Stimulated activated CD4-positive, alpha-beta T cell treated with anti-CD3 and anti-CD28 coated beads, TNF-alpha, amount 100 ng/mL, for 4 hours (primary cell): ENCODE measurements at places on chromosomes 12 and 14.

- no peak for DNase-seq
Measured at GRCh38 chr12:112450725-112451124, 32.0 kb downstream of the PTPN11 start.

- peak; percentile 36 for DNase-seq
Measured at GRCh38 chr14:68734231-68734732, 58.6 kb downstream of the ZFP36L1 start.

DNA sequence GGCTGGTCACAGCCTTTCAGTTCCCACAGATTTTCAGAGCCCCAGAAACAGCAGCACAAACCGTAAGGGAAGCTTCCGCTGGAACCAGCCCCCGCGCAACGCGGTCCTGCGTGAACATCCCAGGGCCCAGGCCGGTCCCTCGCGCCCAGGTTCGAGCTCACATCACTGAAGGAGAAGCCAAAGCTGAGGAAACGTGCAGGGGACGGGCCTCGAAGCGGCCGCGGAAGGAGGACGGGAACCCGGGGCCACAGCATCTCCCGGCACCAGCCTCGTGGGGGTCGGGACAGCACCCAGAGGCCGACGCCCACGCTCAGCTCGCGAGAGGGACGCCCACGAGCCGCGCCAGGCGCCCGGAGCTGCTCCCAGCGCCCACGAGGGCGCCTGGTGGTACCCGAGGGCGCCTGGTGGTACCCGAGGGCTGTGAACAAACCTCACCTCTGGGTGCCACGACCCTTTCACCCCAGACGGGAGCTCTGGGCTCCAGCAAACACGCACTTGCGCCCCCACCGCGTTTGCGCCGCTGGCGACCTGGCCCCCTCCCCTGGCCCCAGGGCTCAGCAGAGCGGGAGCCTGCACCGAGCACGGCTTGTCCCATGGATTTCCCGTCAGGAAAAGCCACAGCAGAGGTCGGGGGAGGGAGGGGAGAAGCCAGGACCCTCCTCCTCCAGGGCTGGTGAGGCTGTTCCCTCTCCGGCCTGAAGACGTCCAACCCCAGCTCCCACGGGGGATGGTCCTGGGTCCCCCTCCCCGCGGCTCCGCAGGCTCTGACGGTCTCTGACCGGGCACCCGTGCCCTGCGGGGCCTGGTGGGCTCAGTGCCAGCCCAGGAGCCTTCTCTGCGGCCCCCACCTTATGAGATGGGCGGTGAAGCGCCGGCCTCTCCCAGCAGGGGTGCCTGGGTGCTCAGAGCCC lies 6.9 kb downstream of the LRCOL1 start:
- no peak for DNase-seq

GRCh38 chr12:27782481-27782880 lies 2.4 kb upstream of the MANSC4 start:
- DNase-seq = no peak

DNA sequence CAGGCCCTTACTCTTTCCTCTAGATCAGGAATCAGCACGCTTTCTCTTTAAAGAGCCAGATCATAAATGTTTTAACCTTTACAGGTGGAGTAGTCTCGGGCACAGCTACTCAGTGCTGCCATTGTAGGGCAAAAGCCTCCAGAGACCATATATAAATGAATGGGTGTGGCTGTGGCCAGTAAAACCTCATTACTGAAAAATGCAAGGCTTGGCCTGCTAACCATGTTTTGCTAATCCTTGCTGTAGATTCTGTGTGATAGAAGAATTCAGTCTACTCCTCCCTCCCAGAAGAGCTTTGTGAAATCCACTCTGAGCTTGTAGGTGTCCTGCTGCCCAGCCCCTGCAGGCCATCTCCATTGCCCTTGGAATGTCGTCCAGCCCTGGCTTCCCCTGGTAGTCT lies 58.1 kb downstream of the HSP90AA1 start:
- no peak for DNase-seq

GRCh38 chr12:25423355-25424050 lies 129.6 kb downstream of the LMNTD1 start:
- DNase-seq = no peak

DNA sequence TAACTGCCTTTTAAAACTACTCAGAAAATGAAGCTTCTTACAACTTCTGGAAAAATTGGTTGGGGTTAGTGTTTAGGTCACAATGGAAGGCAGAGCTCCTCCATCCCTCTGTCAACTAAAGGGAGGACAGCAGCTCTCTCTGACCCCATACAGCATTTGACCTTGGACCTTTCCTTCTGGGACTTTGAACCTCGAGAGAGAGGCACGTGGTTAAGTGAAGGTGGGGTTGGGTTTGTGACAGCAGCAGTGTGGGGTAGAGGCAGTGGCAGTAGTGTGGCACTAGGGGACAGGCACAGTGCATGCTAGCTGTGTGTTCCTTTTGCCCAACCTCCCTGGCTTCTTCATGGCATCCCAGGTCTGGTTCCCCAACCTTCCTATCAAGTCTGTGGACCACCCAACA lies 9.4 kb upstream of the C12orf75 start:
- no peak for DNase-seq

DNA sequence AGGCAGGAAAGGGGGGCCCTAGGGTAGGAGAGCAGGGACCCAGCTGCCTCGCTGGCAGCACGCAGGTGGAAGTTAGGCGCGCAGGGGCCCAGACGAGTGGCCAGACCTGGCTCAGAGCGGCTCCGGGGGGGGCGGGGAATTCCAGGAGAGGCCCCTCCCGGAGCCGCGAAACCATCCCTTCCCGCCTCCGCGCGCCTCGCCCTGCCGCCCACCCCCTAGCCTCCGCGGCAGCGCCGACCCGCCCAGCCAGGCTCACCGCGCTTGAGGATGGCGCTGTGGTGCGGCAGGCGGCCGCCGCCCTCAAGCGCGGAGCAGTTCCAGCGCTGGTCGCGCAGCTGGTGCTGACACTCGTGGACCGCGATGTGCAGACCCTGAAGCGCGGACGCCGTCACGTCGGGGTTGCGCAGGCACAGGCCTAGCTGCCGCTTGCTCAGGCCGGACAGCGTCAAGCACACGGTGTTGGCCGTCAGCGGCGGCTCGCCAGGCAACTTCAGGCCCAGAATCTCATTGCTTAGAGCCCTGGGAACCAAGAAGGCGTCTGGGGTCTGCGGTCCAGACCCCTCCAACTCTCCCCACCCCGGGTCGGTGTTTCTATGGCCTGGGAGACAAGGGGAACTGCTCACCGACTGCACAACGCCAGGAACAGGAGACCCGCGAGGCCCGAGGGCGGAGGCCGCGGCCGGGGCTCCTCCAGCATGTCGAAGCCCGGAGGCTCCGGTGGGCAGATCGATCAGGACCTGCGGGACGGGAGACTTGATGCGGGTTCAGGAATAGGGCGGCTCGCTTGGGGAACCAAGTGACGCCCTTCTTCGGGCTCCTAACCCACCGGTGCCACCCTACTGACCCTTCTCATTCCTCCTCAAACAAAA lies 1.5 kb downstream of the WNT10B start:
- DNase-seq = peak; percentile 39

- DNase-seq = no peak
Measured at GRCh38 chr14:68702135-68702534, 90.7 kb downstream of the ZFP36L1 start.

GRCh38 chr14:54590481-54590880 lies 23.6 kb downstream of the SAMD4A start:
- no peak for DNase-seq
